ENCODE measurements at places on chromosomes 2 and 18. TPM values are rescaled to one million over a fixed set of nuclear protein-coding genes. Genes with fewer than 3 reads are reported as not detected.

The UGT1A7 gene
- total RNA-seq, result not detected

The DAW1 gene
- total RNA-seq, result 0.20 TPM

The FHOD3 gene
- total RNA-seq, result 285 TPM

The SLC40A1 gene
- total RNA-seq, result 109 TPM

The LYPD1 gene
- total RNA-seq, result 0.23 TPM

The COBLL1 gene
- 13.8 TPM for total RNA-seq

The SMYD1 gene
- total RNA-seq, result 658 TPM

The GATA6 gene
- 90.3 TPM for total RNA-seq

DNA sequence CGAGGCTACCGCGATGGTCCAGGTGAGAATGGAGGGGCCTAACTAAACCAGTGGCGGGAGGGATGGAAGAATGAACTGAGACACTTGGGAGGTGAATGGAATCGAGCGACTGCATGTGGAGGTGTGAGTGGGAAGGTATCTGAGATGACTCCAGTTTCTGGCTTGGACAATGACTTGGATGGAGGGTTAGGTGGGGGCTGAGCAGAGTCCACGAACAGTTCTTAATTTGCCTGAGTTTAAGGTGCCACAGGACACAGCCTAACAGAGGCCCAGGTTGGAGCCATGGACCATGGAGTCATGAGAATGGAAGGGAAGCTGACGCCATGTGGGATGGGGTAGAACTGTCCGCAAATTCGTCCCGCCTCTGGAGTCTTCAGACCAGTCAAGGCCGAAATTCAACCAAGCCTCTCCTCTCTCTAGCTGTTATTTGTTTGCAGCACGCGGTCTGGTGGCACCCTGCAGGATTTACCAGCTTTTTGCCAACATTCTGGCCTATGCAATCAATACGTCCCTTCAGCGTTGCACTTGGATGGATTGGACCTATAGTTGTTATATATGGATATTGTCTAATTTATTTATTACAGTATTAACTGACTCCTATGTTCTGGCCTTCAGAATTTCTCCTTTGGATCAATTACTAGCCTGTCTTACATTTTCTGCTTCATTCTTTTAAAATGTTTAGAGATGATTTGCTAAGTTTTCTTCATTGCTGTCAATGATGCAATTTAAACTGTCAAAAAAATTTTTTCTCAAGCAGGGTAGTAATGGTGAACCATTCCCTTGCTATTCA is 940 bp upstream of the BOLA3 start:
- H3K27me3 ChIP-seq, result no peaks in the 10 kb centered on the region
- DNase-seq, result no peak
- H3K4me1 ChIP-seq, result peaks cover 10% of the 10 kb centered on the region
- H3K36me3 ChIP-seq, result no peaks in the 10 kb centered on the region
- peak overlapping the region; percentile 71 for H3K4me3 ChIP-seq

DNA sequence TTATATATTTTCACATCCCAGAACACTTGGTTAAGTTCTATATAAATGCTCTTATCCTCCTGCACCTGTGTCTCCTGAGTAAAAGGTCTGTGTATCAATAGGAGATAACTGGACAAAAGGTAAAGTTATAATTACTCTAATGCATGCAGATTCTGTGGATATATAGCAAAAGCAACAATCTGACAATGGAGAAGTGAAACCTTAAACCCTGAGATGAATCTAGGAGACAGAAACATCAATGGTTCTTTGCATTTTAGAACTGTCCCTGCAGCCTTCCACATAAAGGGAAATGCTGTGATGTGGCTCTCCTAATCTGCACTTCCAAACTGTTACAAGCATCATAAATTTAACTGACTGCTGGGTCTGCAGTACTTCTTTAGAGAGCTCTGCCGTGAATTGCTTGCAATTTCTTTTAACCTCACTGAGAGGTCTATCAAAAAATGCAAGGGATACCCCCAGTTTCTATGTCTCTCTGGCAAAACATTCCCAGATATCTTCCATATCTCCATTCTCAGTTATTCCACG is 42.8 kb upstream of the FSIP2 start:
- DNase-seq, result no peak
- H3K27me3 ChIP-seq, result no peaks in the 10 kb centered on the region
- no peaks in the 10 kb centered on the region for H3K4me1 ChIP-seq
- no peak overlapping the region for H3K27ac ChIP-seq
- no peaks in the 10 kb centered on the region for H3K36me3 ChIP-seq

DNA sequence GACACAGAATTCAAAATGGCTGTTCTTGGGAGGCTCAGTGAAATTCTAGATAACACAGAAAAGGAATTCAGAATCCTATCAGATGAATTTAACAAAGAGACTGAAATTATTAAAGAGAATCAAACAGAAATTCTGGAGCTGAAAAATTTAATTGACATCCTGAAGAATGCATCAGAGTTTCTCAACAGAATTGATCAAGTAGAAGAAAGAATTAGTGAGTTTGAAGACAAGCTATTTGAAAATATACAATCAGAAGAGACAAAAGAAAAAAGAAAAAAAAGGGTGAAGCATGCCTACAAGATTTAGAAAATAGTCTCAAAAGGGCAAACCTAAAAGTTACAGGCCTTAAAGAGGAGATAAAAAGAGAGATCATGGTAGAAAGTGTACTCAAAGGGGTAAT is 12.0 kb upstream of the RANBP2 start:
- no peaks in the 10 kb centered on the region for H3K36me3 ChIP-seq
- H3K27ac ChIP-seq, result no peak overlapping the region
- no peaks in the 10 kb centered on the region for H3K27me3 ChIP-seq
- no peaks in the 10 kb centered on the region for H3K4me1 ChIP-seq

DNA sequence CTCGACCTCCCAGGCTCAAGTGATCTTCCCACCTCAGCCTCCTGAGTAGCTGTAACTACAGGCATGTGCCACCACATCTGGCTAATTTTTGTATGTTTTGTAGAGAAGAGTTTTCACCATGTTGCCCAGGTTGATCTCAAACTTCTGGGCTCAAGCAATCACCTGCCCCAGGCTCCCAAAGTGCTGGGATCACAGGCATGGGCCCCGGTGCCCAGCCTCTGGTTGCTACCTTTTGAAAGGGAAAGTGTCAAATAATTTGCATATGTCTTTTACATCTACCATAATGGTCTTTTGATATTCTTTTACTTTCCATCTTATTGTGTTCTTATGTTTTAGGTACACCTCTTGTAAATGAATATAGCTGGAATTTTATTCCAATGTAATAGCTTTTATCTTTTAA is 263.1 kb upstream of the FN1 start:
- H3K4me3 ChIP-seq, result no peak overlapping the region
- no peak for DNase-seq
- H3K4me1 ChIP-seq, result no peaks in the 10 kb centered on the region
- no peaks in the 10 kb centered on the region for H3K36me3 ChIP-seq
- no peaks in the 10 kb centered on the region for H3K27me3 ChIP-seq

DNA sequence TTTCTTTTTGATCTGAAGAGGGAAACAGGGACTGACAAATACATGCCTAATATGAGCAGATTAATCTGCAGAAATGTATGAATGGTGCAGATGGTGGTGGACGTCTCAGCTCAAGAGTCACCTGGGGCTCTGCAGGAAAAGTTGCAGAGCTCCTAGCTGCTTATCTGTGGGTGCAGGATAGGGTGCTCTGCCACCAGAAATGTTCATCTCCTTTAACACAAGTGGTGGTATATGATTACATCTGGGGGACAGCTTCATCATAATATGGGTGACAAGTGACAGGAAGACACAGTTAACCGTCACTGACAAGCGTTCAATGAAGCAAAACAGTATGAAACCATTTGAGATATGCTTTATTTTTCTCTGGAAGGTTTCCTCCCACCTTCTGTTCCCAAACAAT is 121.2 kb upstream of the LINC00305 start:
- DNase-seq, result no peak
- H3K4me1 ChIP-seq, result no peaks in the 10 kb centered on the region
- no peaks in the 10 kb centered on the region for H3K27me3 ChIP-seq
- H3K27ac ChIP-seq, result no peak overlapping the region
- H3K36me3 ChIP-seq, result no peaks in the 10 kb centered on the region

DNA sequence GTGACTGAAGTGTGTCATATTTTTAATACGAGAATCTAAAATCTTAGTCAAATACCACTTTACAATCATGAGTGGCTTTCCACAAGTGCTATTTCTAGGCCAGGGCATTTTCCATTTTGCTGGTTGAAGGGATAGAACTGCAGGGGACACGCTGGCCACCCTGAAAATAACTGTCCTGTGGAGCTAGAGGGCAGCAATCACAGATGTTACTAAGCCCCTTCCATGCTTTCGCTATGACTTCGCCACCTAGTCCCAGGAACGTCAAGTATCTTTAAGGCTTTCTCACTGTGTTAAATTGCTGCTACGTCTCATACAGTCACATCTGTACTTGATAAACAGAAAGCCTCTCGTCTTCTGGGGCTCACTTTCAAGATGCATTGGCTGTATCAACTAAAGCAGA is 171.8 kb downstream of the CDH2 start:
- H3K4me3 ChIP-seq, result no peak overlapping the region
- peaks cover 21% of the 10 kb centered on the region for H3K4me1 ChIP-seq
- DNase-seq, result peak; percentile 28
- peak overlapping the region; percentile 13 for H3K27ac ChIP-seq
- H3K27me3 ChIP-seq, result no peaks in the 10 kb centered on the region

- no peak overlapping the region for H3K4me3 ChIP-seq
- no peaks in the 10 kb centered on the region for H3K4me1 ChIP-seq
- no peaks in the 10 kb centered on the region for H3K27me3 ChIP-seq
- H3K27ac ChIP-seq, result no peak overlapping the region
Observed at GRCh38 chr18:45081566-45082181, 401.0 kb downstream of the SETBP1 start.

- DNase-seq, result no peak
- H3K4me3 ChIP-seq, result no peak overlapping the region
- H3K4me1 ChIP-seq, result no peaks in the 10 kb centered on the region
- no peaks in the 10 kb centered on the region for H3K36me3 ChIP-seq
- no peak overlapping the region for H3K27ac ChIP-seq
Observed at GRCh38 chr2:150732064-150732463, 244.6 kb upstream of the RND3 start.

GRCh38 chr18:54880395-54881105 is 52.3 kb downstream of the RAB27B start:
- H3K4me1 ChIP-seq, result no peaks in the 10 kb centered on the region
- no peak overlapping the region for H3K27ac ChIP-seq

GRCh38 chr2:221883976-221884375 is 311.9 kb upstream of the EPHA4 start:
- no peak overlapping the region for H3K4me3 ChIP-seq
- no peak overlapping the region for H3K27ac ChIP-seq
- no peaks in the 10 kb centered on the region for H3K36me3 ChIP-seq
- H3K27me3 ChIP-seq, result no peaks in the 10 kb centered on the region
- H3K4me1 ChIP-seq, result no peaks in the 10 kb centered on the region

- peak; percentile 73 for DNase-seq
- peak overlapping the region; percentile 99 for H3K27ac ChIP-seq
- peak overlapping the region; percentile 82 for H3K4me3 ChIP-seq
- peaks cover 8% of the 10 kb centered on the region for H3K4me1 ChIP-seq
- H3K27me3 ChIP-seq, result no peaks in the 10 kb centered on the region
Observed at GRCh38 chr2:144516981-144517865, 2.7 kb downstream of the ZEB2 start.

GRCh38 chr2:60806988-60807681 is 51.1 kb downstream of the PAPOLG start:
- no peaks in the 10 kb centered on the region for H3K27me3 ChIP-seq
- H3K4me3 ChIP-seq, result no peak overlapping the region
- no peaks in the 10 kb centered on the region for H3K4me1 ChIP-seq
- peaks cover 13% of the 10 kb centered on the region for H3K36me3 ChIP-seq
- DNase-seq, result no peak

DNA sequence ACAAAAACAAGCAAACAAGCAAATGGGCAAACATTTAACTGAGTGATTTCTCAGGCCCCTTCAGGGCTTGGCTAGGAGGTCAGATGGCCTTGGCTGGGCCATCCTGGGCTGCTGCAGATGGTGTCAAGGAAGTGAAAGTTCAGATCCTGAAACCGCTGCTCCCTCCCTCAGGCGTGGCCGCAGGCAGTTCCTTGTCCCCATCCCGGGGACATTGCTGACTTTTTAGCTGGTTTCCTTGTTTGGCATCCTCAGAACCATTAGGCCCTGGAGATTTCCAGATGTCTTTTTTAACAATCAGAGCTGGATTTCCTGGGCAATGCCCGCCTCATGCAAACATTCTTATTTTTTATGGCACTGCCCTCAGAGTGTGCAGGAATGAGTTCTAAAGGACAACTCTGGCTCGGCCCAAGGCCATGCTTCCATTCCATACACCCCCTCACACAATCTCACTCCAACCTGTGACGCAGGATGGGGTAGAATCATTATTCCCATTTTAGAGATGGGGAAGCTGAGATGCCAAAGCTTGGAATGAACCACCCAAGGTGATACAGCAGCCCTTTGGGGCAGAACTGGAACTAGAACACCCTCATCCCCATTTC is 86.1 kb upstream of the ZCCHC2 start:
- peak overlapping the region; percentile 83 for H3K27ac ChIP-seq
- H3K27me3 ChIP-seq, result no peaks in the 10 kb centered on the region
- no peaks in the 10 kb centered on the region for H3K4me1 ChIP-seq
- H3K4me3 ChIP-seq, result no peak overlapping the region
- DNase-seq, result peak; percentile 74

DNA sequence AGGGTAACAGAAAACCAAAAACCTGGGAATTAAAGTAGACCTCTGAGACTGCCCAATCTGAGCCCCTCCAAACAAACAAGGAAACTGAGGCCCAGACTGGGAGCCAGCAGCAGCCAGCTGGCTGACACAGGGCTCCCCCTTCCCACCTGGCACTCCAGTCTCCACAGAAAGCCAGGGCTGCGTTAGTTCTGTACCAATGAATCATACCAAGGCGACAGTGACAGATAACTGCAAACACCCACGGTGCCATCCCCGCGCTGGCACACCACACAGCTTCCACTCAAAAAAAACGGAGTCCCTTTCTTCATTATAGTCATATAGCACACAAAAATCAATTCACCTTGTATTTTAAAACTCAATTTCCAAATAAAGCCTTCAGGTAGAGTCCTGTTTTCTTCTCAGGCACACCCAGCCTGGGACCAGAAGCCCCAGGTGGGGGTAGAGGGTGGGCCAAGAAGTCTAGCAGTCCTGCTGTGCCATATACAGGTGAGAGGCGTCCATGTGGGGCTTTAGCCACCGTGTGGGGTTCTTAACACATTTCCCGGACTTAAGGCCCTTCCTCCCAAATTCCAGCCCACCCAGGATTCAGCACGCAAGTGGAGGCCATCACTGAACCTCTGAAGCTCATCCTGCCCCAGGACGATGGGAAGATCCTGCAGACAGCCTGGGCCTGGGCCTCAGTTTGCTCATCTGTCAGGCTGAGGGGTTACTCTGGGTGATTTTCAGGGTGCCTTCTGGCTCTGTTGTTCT is 1.2 kb downstream of the PER2 start:
- no peaks in the 10 kb centered on the region for H3K36me3 ChIP-seq
- H3K4me3 ChIP-seq, result peak overlapping the region; percentile 55
- peaks cover 58% of the 10 kb centered on the region for H3K4me1 ChIP-seq
- DNase-seq, result no peak
- peak overlapping the region; percentile 77 for H3K27ac ChIP-seq

DNA sequence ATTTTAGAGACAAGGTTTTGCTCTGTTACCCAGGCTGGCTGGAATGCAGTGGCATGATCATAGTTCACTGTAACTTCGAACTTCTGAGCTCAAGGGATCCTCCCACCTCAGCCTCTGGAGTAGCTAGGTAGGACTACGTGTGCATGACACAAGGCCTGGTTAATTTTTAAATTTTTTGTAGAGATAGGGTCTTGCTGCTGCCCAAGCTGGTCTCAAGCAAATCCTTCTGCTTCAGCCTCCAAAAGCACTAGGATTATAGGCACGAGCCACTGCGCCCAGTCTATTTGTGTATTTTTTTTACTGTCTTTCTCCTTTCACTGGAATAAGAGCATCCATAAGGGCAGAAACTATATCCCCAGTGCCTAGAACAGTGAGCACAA is 89.3 kb downstream of the PLEKHM3 start:
- H3K4me3 ChIP-seq, result no peak overlapping the region
- H3K27me3 ChIP-seq, result no peaks in the 10 kb centered on the region
- no peak for DNase-seq
- no peaks in the 10 kb centered on the region for H3K36me3 ChIP-seq

- no peaks in the 10 kb centered on the region for H3K4me1 ChIP-seq
- H3K27ac ChIP-seq, result no peak overlapping the region
Observed at GRCh38 chr18:7062811-7063210, 54.8 kb downstream of the LAMA1 start.

Measured in heart left ventricle (tissue), 16 donors.